Urothelium cell line (cell line): ENCODE measurements at places on chromosomes 13 and 19.

DNA sequence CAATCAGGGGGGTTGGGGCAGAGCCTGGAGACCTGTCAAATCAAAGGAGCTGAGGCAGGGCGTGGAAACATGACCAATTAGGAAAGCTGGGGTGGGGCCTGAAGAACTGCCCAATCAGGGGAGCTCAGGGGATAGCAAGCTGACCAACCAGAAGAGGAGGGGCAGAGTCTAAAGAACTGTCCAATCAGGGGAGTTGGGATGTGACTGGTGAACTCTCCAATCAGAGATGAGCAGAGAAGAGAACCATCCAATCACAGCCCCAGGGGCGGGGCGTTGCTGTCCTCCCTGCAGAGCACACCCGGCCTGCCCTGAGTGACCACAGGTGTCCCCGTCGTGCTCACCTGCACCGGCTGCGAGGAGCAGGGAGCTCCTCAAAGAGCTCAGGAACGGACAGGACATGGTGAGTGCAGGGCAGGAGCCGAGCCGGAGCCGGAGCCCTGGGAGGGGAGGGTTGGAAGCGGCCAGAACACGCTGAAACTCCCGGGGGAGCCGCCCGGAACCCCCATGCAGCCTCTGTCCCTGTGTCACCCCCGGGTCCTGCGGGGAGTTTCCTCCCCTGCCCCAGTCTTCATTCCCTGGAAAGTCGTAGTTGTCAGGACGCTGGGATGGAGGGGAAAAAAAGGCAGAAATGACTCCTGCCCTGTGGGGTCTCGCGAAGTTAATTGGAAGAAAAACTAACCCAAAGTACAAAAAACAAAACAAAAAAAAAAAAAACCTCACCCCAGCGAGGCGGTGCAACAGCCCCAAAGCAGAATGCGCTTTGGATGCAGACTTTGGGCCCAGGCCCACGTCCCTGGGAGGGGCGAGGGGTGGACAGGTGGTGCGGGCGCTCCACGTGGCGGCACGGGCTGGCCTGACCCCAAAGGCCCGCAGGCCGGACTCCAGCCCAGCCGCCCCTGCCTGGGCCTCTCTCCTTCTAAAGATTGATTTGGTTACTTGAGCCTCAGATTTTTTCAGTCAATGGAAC is at the start of gene ZNF556:
Gene ZNF556, plus strand, starts transcription at position 311 of the 967 bp plus-strand sequence. Its CDS starts 87 bp downstream, at position 398.
- peak; percentile 4 for DNase-seq

DNA sequence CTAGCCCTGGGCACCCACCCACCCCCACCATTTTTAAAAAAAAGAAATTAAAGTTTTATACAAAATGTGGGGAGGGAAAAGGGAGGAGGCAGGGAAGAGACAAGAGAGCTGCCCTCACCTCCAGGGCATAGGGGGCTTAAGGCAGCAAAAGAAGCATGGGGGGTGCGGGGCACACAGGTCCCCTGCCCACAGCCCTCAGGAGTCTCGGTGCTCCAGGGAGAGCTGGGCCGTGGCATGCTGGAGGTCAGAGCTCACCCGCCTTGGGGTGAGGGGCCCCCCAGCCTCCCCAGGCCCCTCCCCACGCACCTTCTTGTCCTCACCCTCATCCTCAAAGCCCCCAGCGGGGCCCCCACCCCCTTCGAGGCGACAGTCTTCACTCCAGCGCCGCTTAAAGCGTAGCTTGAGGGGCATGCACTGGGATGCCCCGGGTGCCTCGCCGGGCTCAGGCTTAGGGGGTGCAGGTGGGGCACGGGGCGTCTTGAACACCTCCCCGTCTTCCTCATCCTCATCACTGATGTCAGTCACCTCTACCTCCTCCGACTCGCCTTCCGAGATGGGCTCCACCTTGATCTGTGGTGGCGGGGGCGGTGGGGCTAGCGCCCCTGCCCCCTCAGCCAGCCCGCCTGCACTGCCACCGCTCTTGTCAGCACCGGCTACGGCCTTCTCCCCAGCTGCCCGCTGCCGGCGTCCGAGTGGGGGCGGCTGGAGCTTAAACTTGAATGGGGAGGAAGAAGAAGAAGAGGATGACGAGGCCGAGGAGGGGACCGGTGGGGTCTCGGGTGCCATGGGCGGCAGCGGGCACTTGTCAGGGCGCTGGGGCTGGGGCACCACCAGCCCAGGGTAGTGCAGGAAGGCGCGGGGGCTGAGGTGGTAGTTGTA is 6.1 kb upstream of the GSK3A start:
- DNase-seq = no peak

DNA sequence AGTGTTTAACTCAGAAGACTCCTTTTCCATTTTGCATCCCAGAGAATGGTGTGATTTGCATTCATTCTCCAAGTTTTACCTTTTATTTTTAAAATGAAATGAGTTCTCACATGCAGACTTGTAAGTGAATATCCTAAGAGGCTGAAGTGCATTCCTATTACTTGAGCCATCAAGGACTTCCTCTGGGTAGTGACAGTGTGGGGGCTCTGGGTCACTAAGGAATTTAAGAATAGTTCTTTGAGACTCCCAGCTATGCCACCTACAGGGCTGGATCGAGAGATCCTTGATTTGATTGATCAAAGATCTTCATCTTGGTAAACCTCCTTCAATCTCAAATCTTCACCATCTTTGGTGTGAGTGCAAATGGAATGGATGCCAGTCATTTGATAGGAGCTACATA is 36.3 kb upstream of the SLC10A2 start:
- no peak for DNase-seq

GRCh38 chr13:85812282-85812681 is 13.1 kb upstream of the SLITRK6 start:
- no peak for DNase-seq

DNA sequence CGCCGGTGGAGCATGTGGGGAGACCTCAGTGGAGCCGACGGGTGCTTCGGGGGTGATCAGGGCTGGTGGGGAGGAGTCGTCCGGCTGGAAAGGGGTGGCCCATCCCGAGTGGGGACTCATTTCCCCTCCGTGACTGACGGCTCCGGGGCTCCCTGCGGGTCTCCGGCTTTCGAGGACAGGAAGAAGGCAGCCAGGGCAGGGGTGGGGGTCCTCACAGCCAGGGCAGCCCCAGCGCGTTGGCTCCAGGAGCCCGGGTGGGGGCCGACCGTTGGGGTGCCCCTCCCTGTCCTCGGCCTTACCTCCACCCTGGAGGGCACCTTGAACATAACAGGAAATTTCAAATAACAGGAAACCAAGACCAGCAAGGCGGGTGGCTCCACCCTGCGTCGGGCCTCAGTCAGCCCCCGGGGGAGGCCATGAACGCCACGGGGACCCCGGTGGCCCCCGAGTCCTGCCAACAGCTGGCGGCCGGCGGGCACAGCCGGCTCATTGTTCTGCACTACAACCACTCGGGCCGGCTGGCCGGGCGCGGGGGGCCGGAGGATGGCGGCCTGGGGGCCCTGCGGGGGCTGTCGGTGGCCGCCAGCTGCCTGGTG is at the start of gene S1PR4:
Gene S1PR4, plus strand, starts transcription at position 393 of the 596 bp plus-strand sequence. Its CDS starts 24 bp downstream, at position 417.
- DNase-seq = no peak

GRCh38 chr19:17326595-17326966 is 8.1 kb downstream of the ANO8 start:
- no peak for DNase-seq

- DNase-seq = no peak
These were observed 683.1 kb downstream of the DIAPH3 start for GRCh38 chr13:59480396-59481259.

- DNase-seq = peak; percentile 34
These were observed 100.7 kb downstream of the SERP2 start for GRCh38 chr13:44474122-44474910.

- peak; percentile 4 for DNase-seq
These were observed 44.4 kb downstream of the ELF1 start for GRCh38 chr13:40974460-40975407.

DNA sequence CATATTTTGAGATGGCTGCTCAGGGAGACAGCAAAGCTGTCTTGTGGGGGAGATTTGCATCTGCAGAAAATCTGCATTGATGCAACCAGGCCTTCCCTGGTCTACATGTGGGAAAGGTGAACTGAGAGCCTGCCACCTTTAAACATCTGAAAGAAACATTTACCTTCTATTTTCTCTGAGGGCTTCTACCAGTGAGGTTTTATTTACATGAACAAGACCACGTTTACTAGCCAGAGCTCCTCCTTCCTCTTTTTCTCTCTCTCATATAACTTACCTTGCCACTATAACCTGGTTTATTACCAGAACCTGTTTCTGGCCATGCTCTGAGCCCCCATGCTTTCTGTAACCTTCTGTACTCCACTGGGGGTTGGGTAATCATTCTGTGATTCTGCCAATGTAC is 14.4 kb upstream of the RUBCNL start:
- DNase-seq = no peak

DNA sequence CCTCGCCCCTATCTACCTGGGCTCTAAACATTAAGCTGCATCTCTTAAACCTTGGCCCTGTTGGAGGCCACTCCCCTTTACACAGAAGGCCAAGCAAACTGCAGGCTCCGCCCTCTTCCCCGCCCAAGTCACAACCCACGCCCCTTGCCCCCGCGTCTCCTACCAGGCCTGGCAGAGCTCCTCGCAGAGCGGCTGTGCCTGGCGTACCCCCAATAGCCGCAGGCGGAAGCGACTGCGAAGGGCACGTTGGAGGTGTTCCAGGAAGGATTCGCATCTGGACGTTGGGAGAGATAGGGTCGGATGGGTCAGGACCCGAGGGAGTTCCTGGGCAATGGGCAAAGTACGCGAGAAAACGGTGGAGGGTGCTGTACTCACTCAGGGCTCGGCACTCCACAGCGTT is 5.9 kb downstream of the RTBDN start:
- no peak for DNase-seq

GRCh38 chr19:2193807-2194206 is 30.1 kb downstream of the DOT1L start:
- no peak for DNase-seq

GRCh38 chr13:43472980-43473379 is 313.8 kb downstream of the ENOX1 start:
- no peak for DNase-seq

- DNase-seq = no peak
These were observed 20.5 kb upstream of the ARL11 start for GRCh38 chr13:49607761-49608160.

DNA sequence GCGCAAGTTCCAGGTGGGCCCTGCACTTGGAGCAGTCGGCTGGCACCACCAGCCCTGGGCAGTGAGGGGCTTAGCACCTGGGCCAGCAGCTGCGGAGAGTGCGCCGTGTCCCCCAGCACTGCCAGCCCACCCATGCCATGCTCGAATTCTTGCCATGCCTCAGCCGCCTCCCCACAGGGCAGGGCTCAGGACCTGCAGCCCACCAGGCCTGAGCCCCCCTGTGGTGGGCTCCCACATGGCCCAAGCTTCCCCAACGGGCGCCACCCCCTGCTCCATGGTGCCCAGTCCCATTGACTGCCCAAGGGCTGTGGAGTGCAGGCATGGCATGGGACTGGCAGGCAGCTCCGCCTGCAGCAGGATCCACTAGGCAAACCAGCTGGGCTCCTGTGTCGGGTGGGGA is 9.4 kb upstream of the ZNF426 start:
- no peak for DNase-seq

GRCh38 chr19:3234800-3235199 is 10.3 kb downstream of the CELF5 start:
- no peak for DNase-seq

GRCh38 chr19:16062789-16063188 is 13.5 kb upstream of the TPM4 start:
- no peak for DNase-seq

DNA sequence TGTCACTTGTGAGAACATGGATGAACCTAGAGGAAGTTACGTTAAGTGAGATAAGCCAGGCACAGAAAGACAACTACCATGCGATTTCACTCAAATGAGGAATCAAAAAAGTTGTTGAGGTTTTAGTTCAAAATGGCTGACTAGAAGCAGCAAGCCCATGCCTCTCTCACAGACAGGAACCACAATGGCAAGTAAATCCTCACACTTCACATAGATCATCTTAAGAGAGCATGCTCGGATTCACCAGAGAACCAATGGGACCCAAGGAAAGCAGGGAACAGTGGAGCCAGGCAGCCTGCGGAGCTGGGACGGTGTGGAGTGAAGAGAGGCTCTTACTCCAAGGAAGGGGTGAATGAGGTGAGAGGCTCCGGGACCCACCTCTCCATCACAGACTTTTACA is 581.0 kb downstream of the UQCRFS1 start:
- no peak for DNase-seq

GRCh38 chr13:41344358-41344757 is 33.3 kb downstream of the NAA16 start:
- no peak for DNase-seq

DNA sequence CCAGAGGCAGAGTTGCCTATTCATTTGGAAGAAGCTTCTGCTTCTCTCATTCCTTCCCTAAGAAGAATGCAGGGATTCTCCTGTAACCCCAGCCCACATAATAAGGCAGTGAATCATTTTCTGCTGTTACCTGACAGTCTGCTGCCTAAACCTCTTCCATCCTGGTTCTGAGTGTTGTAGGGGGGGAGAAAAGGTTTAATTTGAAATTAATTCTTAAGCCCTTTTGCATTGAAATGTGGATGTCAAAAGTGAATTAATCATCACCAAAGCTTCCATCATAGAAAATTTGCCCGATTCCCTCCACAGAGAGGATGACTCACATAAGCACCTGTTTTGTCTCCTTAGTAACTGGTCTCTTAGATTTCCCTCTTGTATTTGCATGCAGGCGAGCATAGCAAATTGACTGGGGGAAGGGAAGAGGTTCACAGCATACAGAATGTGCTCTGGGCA is 146.7 kb upstream of the FNDC3A start:
- DNase-seq = peak; percentile 30

- DNase-seq = no peak
These were observed 75.0 kb downstream of the RYR1 start for GRCh38 chr19:38508507-38508906.
